ENCODE measurements at places on chromosomes 1 and 21. TPM values are rescaled to one million over a fixed set of nuclear protein-coding genes. Genes with fewer than 3 reads are reported as not detected.

- DNase-seq, result no peak
Observed at GRCh38 chr1:162908236-162908635, 47.3 kb upstream of the CCDC190 start.

GRCh38 chr1:47805921-47806361 is 191.2 kb downstream of the TRABD2B start:
- DNase-seq, result no peak

KCNQ4 gene
- total RNA-seq, result 0.74 TPM

KCNJ9 gene
- not detected for total RNA-seq
